ENCODE measurements at places on chromosomes 7 and 10.

- no peak for DNase-seq
Observed at GRCh38 chr7:63038987-63039386, 959.7 kb upstream of the ZNF722 start.

DNA sequence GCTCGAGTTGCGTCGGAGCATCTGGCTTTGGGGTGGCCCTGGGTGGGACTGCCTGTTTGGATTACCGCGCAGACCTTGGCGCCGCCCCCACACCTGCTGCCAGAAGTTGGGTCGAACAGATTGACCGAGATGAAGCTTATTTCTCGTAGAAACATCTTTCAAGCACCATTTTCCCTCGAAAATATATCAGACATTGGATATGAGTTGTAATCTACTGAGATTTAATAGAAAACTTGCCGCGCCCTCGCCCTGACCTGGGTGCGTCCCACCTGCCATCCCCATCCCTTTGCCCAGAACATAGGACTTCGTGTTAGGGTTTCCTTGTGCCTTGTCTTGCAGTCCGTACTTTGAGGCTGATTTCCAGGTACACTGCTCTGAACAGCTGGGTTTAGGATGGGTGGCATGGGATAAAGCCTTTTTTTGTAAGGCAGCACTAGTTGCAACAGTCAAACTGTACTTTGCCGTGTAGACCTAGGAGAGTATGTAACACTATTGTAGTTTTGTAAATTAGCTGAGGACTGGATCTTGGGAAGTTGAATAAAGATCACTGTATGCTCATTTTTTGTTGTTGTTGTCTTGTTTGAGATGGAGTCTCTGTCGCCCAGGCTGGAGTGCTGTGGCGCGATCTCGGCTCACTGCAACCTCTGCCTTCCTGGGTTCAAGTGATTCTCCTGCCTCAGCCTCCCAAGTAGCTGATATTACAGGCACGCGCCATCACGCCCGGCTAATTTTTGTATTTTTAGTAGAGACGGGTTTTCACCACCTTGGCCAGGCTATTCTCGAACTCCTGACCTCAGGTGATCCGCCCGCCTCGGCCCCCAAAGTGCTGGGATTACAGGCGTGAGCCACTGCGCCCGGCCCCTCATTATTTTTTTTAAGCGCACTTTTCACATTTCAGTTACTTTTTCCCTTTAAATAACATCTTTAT is 978 bp downstream of the OGDH start:
- DNase-seq, result no peak

DNA sequence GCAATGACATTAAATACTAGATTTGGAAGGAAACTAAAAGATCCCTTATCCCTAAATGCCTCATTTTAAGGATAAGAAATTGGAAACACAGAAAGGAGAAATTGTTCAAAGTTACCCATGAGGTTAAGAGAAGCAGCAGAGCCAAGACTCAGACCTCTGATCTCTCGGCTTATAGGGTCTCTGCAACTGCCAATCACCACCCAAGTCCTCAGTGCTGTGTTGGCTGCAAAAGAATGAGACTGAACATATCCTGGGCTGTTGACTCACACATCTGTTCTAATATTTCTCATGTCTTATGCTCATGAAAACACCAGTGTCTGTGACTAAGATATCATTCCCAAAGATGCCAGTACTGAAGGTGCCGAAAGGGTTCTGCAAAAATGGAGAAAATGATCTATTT is 153.3 kb downstream of the XPNPEP1 start:
- DNase-seq, result no peak

DNA sequence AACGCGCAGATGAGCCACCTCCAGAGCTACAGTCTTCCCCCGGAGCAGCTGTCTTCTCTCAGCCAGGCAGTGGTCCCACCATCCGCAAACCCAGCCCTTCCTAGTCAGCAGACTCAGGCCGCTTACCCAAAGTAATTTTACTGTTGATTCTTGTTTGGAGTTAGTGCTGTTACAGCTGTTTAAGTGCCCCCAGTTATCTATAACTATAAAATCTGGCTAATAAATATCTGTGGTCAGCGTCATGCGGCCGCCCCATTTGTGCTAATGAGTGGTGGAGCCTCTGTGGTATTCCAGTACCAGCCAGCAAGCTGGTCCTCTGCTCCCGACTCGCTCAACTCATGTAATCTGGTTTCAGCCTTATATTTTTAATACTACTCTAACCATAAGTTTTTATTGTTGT is 43.2 kb upstream of the TMEM236 start:
- no peak for DNase-seq

DNA sequence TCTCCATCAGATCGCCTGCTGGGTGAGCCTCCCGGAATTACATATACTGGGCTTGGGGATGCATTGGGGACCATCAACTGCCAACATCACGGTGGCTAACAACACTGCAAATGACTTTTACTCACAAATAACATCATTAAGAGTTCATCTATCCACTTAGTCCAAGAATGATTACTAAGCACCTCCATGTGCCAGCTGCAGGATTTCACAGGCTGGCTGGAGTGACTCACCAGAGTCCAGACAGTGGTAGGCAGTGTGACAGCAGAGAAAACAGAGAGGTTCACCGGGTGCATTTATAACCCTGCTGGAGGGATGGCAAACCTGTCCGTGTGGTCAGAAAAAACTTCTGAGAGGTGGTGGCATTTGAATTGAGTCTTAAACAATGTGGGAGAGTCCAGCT is 3.2 kb upstream of the IGFBP3 start:
- no peak for DNase-seq

- no peak for DNase-seq
Observed at GRCh38 chr10:104099941-104100340, 14.3 kb upstream of the COL17A1 start.

GRCh38 chr7:36967387-36967786 is 243.1 kb upstream of the AOAH start:
- no peak for DNase-seq

DNA sequence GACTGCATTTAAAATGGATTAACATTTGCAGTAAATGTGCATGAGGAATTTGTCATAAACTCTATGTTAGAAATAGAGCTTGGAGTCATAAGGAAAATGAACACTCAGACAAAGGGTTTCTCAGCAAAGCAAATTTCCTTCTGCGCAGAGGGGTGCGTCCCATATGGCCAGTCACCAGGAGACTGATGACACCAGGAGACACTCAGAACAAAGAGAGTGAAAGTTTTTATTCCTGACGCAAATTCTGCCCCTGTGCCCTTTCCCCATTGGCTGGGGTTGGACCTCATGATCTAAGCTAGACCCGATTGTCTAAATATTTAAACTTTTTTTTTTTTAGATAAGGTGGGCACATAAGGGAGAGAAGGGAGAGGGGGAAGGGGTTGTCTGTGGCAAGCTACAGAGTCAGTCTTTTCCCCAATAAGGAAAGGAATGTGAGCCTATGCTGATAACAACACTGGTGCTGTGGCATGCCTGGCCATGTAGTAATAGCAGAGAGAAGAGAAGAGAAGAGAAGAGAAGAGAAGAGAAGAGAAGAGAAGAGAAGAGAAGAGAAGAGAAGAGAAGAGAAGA is 202.0 kb downstream of the POM121L12 start:
- no peak for DNase-seq

DNA sequence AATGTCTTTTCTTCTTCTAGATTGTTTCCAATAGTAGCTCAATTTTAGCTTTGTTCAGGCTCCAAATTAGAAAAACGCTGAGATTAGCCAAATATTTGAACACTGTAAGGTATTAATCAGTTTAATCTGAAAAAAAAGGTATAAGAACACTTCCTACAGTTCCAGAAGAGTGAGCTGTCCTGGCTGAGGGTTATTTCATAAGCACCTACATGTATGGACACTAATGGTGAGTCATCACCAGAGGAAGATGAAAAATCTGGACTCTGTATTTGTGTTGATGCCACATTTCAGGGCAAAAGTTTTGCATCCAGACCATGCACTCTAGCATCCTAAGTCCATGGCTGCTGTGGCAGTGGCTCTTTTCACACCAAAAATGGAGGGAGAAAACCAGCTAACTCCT is 189.5 kb downstream of the ANKRD30A start:
- DNase-seq, result no peak

DNA sequence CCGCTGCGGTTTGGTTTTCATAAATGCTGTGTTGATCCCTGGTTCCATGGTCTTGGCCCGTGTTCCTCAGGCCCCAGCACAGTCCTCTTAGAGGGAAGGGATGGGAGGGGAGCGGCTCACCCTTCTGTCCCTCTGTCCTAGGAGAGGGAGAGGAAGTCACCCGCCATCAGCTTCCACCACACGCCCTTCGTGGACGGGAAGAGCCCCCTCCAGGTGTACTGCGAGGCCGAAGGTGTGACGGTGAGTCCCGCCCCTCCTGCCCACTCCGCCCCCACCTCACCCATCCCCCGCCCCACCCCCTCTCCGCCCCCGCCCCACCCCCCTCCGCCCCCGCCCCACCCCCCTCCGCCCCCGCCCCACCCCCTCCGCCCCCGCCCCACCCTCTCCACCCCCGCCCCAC is 37.5 kb upstream of the DPYSL4 start:
- DNase-seq, result no peak

GRCh38 chr7:50779427-50779826 is 3.3 kb downstream of the GRB10 start:
- DNase-seq, result peak; percentile 57

DNA sequence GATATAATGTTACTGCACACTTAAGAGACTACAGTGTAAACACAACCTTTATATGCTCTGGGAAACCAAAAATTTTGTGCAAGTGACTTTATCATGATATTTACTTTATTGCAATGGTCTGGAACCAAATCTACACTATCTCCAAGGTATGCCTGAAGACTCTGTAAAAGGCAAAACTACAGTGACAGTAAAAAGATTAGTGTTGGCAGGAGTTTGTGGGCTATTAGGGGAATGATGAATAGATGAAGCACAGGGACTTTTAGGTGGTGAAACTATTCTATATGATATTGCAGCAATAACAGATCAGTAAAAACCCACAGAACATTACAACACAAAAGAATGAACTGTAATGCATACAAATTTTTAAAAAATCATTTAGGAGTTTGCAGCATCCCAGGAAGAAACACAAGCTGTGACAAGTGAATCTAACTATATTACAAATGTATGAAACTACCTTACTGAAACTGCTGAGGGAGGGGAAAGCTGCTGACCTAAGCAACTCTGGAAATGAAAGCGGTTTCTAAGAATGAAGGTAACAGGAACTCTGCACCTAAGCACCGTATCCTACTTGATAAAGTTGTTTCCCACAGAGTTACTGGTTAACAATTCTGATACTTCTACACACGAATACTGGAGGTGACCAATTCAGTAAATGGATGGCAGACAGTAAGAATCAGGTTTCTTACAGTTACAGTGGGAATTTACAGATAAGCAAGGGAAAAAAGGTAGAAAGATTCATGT is 82.6 kb downstream of the ATE1 start:
- no peak for DNase-seq

DNA sequence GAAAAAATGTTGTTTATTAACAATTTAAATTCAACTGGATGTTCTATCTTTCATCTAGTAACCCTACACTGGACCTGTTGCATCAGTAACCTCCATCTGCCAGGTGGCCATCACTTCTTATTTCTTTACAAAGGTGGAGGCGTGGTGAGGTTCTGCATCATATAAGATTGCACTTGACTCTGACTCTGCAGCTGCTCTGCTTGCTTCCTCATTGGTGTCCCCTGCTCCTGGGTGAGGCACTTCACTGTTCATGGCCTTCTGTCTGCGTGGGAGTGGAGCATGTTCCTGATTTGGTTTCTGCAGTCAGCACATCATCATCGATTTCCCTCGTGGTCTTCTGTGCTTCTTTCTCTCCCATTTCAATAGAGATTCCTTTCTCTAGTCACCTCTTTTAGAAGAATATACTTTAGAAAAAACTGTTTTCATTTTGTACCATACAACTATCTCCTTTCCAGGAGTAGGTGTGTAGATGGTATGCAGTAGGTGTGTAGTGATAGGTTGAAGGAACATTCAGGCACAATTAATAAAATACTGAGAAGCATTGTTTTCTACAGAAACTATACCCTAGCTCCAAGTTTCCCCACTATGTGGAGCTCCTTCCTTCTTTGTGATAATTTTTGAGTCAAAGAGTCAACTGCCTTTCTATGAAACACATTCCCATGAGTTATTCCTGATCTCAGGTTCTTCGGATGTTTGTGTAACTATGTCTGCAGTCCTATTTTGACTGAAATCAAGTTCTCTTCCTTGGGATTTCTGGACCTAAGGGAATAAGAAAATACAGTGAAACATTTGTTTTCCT is 231.7 kb upstream of the CNTNAP2 start:
- DNase-seq, result peak; percentile 59

GRCh38 chr7:100546926-100547800 is 8.2 kb downstream of the AGFG2 start:
- DNase-seq, result no peak

- DNase-seq, result no peak
Observed at GRCh38 chr7:142618655-142619351, 130.5 kb upstream of the PRSS1 start.

All from NCI-H187 (cell line).